ENCODE measurements at places on chromosomes 7 and 10.

DNA sequence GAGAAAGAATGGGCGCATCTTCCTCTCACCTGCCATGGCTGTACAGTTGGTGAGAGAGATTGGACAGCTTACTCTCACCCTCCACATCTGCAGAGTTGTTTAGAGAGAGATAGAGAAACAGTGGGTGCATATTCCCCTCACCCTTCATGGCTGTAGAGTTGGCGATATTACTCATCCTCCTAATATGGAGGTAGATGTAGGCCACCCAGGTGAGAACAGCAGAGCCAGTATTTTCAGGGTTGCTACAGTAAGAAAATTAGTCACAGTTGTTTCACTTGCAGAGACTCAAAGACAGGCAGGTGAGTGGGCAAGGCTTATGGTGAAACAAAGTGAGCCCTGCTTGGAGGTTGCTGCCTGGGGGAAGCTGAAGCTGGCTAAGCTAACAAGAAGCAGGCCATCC lies 65.0 kb upstream of the PFKP start:
- DNase-seq, result no peak

DNA sequence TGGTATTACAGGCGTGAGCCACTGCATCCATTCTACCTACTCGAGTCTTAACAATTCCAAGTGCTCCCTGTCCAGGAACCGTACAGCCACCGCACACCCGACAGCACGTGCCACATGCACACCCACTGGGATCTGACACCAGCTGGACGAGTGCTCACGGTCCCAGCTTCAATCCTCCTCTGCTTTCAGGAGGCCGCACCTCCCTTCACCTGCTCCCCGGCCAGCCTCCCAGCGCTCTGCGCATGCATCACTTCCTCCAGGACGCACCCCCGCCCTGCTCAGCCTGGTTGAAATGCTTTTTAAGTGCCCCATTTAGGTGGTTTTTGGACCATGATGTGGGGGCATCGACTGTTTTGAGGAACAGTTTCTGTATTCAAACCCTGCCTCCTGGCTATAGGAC lies 47.3 kb upstream of the TMEM213 start:
- DNase-seq, result no peak

DNA sequence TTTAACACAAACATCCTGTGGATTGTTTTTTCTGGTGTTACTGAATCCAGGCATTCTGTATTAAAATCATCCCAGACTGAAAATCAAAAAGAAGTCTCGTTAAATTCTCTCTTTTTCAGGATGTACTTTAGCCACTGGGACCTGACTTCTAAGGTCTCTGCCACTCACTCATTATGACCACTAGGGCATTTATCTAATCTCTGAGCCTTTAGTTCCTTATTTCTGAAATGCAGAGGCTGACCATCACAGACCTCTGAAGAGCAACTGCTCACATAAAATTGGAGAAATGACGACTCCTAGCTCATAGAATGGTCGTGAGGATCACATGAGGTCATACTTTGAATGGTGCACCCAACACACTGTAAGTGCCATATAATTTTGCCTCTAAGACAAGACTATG lies 63.2 kb downstream of the KCNMA1 start:
- no peak for DNase-seq

DNA sequence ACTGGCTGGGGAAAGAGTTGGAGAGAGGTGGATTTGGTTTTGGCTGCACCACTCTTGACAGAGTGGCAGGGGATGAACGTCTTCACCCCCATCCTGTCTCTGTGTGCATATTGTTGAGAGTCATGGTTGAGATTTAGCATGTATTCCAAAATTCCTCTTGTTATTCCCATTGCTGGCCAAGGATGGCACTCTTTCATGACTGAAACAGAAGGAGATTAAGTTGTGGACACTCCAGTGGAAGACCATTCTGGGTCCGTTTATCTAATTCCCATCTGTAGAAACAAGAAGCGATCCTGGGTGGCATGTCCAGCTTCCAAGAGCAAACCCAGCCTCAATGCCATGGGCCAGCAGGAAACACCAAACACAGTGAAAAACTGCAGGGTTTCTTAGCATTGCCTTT lies 469.0 kb upstream of the IGFBP3 start:
- DNase-seq, result no peak

- no peak for DNase-seq
Observed at GRCh38 chr7:148587076-148587475, 3.5 kb upstream of the C7orf33 start.

DNA sequence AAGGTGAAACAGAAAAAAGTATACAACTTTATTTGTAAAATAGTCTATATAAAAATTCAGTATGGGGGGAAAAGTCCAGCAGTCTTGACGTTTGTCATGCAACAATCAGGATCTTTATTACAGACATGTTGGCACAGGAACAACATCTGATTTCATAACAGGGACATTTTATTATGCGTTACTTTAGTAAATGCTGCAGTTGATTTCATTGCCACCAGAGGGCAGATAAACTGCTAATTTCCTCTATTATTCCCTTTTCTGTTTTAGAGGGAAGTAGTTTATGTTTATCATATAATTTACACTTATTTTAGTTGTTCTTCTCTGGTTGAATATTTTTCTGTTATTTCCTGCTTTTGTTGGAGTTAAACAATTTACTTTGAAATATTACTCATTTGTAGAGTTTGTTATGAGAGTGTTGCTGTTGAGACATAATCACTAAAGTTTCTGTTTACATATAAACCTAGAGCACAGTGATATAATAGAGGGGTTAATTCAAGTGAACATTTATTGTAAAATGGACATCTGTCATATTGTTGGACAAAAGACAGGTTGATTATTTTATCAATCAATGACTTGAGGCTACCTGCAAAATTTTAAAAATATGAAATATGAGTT lies 3.3 kb downstream of the PLXDC2 start:
- peak; percentile 54 for DNase-seq

DNA sequence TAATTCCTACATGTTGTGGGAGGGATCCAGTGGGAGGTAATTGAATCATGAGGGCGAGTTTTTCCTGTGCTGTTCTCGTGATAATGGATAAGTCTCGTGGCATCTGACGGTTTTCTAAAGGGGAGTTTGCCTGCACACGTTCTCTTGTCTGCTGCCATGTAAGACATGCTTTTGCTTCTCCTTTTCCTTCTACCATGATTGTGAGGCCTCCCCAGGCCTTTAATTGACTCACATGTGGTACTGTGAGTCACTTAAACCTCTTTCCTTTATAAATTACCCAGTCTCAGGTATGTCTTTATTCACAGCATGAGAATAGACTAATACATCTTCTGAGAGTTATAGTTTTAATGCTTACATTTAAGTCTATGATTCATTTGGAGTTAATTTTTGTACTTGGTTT lies 22.6 kb upstream of the CPN1 start:
- no peak for DNase-seq

GRCh38 chr10:104329735-104330134 lies 8.5 kb downstream of the ITPRIP start:
- DNase-seq, result no peak

GRCh38 chr7:46784732-46785131 lies 797.2 kb downstream of the TNS3 start:
- DNase-seq, result no peak

DNA sequence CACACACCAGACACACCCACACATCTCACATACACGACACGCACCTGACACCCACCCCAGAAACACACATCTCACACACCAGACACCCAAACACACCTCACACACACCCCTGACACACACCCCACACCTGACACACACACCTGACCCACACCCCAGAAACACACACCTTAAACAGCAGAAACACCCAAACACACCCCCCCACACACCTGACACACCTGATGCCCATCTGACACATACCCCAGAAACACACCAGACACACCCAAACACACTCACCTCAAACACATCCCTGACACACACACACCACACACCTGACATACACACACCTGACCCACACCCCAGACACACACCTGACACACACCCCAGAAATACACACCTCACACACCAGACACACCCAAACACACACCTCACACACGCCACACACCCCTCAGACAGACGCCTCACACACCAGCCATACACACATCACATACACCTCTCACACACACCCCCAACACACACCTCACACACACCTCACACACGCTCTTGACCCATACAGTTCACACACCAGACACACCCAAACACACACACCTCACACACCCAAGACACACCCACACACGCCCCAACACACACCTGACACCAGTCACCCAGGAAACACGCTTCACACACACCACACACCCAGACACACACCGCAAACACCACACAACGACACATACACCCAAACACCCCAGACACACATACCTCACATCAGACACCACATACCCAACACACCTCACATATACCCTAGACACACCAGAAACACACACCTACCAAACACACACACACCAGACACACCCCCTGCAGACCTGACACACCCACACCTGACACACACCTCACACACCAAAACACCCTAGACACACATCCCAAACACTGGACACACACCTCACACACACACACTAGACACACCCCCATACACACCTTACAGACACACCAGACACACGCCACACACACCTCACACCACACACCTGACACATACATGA lies 1.7 kb upstream of the CALY start:
- no peak for DNase-seq

- DNase-seq, result no peak
Observed at GRCh38 chr10:30117812-30118501, 58.6 kb upstream of the JCAD start.

GRCh38 chr10:45811075-45811474 lies 36.2 kb downstream of the AGAP4 start:
- DNase-seq, result no peak

DNA sequence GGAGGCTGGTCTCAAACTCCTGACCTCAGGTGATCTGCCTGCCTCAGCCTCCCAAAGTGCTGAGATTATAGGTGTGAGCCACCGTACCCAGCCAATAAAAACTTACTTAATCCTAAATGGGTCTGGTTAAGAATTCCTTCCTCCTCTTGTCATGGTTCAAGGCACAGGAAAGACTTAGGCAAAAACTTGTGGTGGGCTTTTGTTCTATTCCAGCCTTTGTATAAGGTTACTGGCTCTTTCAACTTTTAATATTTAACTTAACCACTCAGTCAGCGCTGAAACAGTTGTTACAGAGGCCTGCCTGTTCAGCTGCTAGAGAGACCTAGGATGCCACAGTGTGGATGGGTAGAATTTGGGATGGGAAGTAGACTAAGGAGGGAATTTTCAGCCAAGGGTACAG lies 28.1 kb upstream of the GARS1 start:
- no peak for DNase-seq

DNA sequence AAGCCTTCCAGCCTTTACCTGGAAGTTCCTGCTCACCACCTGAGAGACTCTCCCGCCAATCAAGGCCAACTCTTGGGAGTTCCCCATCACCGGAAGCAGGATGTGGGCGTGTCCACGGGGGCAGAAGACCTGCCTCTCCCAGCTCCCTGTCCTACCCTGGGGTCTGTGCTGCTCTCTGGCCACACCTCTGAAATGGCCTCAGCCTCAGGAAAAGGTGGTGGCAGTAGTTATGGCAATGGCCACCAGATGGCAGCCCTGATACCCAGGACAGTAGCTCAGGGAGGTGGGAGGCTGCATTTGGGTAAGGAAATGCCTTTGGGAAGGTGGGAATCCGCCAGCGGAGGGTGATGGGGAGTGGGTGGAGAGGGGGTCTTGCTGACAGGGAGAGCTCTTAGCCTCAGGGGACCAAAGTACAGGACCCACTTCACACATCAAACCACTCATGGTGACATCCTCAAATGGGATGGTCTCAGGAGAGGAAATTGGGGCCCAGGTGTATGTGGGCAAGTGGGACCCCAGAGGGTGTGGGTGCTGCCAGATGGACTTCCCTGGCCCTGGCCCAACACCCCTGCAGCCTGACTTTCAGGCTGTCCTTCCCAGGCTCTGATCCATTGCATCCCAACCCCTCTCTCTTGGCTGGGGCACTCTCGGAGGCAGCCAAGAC lies 33.9 kb downstream of the KAZALD1 start:
- DNase-seq, result peak; percentile 100

DNA sequence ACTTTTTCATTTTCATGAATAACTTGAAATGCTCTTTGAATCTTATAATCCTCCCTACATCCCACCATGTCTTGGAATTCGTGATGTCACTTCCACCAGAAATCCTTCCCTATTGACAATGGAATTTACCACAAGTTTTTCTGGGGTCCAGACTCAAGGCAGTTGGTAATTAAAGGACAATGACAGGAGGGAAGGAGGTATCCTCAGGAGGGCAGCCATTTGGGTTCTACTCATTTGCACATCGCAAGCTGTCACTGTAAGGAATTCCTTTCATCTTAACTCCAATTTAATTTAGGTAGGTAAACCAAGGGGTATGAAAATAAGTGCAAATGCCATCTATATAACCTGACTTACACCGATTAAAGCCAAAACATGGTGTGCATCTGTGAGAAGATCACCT lies 21.9 kb downstream of the LRRC17 start:
- DNase-seq, result no peak

DNA sequence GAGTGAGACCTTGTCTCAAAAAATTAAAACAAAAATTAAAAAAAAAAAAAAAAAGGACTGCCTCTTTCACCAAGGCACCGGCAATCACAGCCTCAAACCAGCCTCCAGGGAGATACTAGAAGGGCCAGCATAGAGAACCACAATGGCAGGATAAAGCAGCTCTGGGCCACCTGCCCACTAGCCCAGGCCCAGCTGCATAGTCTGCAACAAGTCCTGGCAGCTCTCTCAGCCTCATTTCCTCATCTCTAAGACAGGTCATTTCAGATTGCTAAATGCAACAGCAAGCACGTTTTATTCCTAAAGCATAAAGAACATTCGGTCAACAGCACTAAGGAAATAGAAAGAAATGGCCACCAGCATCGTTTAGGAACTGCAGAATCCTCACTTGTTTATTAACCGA lies 28.8 kb downstream of the XPNPEP1 start:
- no peak for DNase-seq

GRCh38 chr7:44981035-44981706 lies 2.4 kb upstream of the MYO1G start:
- DNase-seq, result no peak

DNA sequence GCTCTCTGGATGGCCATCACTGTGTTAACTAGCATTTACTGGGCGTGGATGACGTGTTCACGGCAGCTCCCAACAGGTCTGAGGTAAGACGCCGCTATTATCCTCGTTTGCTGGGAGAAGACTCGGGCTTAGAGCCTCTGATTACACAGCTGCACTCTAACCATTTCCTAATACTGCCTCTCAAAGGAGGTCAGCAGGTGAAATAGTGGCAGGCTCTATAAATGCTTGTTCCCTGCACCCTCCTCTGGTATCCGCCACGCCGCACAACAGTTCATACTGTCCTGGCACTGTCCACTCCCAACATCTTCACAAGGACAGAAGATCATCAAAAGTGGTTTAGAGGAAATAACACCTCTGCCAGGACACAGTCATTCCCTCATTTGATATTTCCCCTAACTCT lies 28.3 kb downstream of the HIPK2 start:
- no peak for DNase-seq

DNA sequence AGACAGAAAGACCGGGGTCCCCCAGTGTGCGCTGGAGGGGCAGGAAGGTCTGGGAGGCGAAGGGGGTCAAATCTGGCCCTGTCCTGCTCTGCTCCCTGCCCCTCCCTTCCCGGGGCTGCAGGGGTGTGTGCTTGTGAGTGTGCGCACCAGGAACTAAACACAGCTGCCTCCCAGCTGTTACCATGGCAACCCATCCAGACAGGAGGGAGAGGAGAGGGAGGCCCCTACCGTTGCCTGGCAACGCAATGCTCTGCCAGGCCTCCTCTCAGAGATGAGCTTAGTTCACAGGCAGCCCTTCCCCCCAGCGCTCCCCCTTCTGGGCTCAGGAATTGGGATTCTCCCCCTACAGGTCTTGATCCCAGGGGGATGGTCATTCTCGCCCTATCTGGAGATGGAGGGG lies 6.1 kb downstream of the NYAP1 start:
- DNase-seq, result no peak

All from T47D (cell line).